ENCODE measurements at places on chromosomes 16 and 17. TPM values are rescaled to one million over a fixed set of nuclear protein-coding genes. Genes with fewer than 3 reads are reported as not detected.

- no peak overlapping the region for H3K27ac ChIP-seq
- DNase-seq: no peak
- H3K36me3 ChIP-seq: no peaks in the 10 kb centered on the region
- H3K4me1 ChIP-seq: peaks cover 12% of the 10 kb centered on the region
- H3K27me3 ChIP-seq: no peaks in the 10 kb centered on the region
- H3K4me3 ChIP-seq: no peak overlapping the region
Measured at GRCh38 chr16:87461466-87461991, 31.3 kb downstream of the ZCCHC14 start.

DNA sequence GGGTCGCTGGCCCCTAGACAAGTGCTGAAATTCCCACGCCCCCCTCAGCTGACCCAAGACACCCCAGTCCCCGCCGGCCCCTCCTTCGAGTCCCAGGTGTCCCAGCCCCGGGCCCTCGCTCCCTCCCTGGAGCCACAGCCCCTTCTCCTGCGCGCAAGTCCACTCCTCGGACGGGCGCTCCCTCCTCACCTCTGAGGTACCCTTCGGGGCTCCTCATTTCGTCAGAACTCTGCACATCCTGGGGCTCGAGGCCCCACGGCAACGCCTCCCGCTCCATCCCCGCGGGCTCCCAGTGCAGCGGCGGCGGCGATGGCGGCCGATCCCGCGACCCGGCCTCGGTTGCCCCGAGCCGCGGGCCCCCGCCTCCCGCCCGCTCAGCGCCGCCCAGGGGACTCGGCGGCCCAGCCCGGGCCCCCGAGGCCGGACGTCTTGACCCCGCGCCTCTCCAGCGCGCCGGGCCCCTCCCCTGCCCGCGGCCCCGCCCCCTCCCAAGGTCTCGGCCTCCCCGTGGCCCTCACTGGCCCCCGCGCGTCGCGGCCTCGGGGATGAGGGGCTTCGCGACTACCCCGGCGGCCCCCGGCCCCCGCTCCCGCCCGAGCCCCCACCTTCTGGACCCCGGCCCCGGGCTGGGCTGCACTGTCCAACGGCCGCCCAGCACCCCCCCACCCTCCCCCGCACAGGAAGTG is at the start of gene ZNF768:
Gene ZNF768, minus strand, starts transcription at position 430 of the 686 bp plus-strand sequence. Its CDS starts 153 bp downstream, at position 277.
- no peak for DNase-seq
- H3K27ac ChIP-seq: peak within 1 kb of the TSS; percentile 54
- peak within 1 kb of the TSS; percentile 86 for H3K4me3 ChIP-seq
- no peaks in the 10 kb centered on the region for H3K27me3 ChIP-seq
- peaks cover 32% of the 10 kb centered on the region for H3K4me1 ChIP-seq

GRCh38 chr16:84380405-84380804 is 12.1 kb downstream of the ATP2C2 start:
- no peak overlapping the region for H3K27ac ChIP-seq
- H3K4me1 ChIP-seq: peaks cover 2% of the 10 kb centered on the region
- H3K4me3 ChIP-seq: no peak overlapping the region
- H3K27me3 ChIP-seq: no peaks in the 10 kb centered on the region
- no peaks in the 10 kb centered on the region for H3K36me3 ChIP-seq

- H3K4me1 ChIP-seq: no peaks in the 10 kb centered on the region
- no peaks in the 10 kb centered on the region for H3K27me3 ChIP-seq
- peaks cover 51% of the 10 kb centered on the region for H3K36me3 ChIP-seq
- no peak overlapping the region for H3K27ac ChIP-seq
- no peak for DNase-seq
Measured at GRCh38 chr16:30755955-30756780, 5.7 kb downstream of the CFAP119 start.

- H3K4me3 ChIP-seq: no peak overlapping the region
- no peaks in the 10 kb centered on the region for H3K27me3 ChIP-seq
- no peak overlapping the region for H3K27ac ChIP-seq
- no peaks in the 10 kb centered on the region for H3K36me3 ChIP-seq
- DNase-seq: peak; percentile 42
Measured at GRCh38 chr17:62109378-62109902, 44.4 kb upstream of the MED13 start.

DNA sequence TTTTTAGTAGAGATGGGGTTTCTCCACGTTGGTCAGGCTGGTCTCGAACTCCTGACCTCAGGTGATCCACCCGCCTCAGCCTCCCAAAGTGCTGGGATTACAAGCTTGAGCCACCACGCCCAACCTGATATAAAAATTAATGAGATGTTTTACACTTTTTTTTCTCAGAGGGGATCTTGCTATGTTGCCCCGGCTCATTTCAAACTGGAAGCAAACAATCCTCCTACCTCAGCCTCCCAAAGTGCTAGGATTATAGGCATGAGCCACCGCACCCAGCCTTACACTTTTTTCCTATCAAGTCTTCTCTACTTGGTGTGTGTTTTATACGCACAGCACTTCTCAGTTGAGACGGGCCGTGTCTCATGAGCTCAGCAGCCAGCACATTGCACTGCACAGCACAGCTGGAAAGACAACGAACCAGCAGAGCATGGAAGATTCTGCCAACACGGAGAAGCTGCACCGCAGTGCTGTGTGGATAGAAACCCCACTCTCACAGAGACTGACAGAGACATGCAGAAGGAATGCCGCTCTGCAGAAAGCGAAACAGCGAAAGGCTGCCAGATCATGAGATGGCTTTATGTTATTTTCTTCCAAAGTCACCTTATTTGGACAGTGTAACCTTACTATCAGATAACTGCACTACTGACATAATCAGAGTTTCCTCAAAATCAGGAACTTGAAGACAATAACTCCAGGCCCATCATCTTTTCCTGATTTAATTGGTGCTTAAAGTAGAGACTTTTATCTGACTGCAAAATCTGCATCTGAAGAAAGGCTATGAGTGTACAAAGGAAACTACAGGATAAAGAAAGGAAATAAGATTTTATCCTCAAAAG is 6.5 kb upstream of the QRICH2 start:
- no peaks in the 10 kb centered on the region for H3K27me3 ChIP-seq
- H3K4me3 ChIP-seq: no peak overlapping the region
- no peak for DNase-seq
- H3K4me1 ChIP-seq: no peaks in the 10 kb centered on the region
- H3K27ac ChIP-seq: no peak overlapping the region

DNA sequence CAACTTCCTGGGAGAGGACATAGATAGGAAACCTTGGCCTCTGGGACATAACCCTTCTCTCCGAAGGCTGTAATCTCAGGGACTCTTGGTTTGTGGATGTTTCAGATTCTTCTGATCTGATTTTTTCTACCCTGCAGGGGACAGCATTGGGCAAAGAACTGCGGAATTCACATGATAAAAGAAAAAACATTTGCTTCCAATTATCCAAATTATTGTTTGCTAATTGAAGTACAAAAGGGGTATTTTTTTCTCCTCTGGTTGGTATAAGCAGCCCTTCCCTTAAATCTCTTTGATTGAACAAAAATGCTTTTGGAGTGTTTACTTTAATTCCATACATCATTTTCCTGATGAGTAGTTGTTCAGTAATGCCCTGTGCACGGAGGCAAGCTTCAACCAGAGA is 251.7 kb upstream of the IRX3 start:
- H3K4me1 ChIP-seq: no peaks in the 10 kb centered on the region
- H3K27ac ChIP-seq: no peak overlapping the region
- no peak overlapping the region for H3K4me3 ChIP-seq
- no peaks in the 10 kb centered on the region for H3K36me3 ChIP-seq

DNA sequence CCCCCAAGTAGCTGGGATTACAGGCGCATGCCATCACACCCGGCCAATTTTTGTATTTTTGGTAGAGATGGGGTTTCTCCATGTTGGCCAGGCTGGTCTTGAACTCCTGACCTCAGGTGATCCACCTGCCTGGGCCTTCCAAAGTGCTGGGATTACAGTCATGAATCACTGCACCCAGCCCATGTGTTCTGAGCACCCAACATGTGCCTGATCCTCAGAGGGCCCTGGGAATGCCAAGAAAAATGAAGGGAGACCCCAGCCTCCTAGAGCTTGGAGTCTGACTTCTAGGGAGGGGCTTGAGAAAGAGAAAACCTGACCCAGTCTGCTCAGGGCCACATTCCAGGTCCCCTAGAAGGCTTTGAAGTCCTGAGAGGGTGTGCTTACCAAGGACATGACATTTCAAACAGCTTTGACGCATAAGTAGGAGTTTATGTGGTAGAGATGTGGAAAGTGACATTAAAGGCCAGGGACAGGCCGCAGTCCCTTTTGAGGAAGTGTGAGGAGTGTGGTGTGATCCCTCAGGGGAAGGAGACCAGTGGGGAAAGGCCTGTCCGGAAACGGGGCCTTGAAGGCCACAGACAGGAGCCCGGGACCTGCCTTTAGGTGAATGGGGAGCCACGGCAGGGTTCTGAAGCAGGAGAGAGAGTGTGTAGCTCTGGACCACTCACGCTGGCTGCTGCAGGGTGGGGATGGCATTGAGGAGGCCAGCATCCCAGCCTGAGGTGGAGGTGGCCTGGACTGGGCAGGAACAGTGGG is 1.1 kb upstream of the CCL22 start:
- H3K4me1 ChIP-seq: no peaks in the 10 kb centered on the region
- peaks cover 7% of the 10 kb centered on the region for H3K27me3 ChIP-seq
- no peak overlapping the region for H3K4me3 ChIP-seq
- H3K27ac ChIP-seq: no peak overlapping the region
- no peak for DNase-seq

GRCh38 chr16:73058616-73059409 is 10.9 kb upstream of the ZFHX3 start:
- H3K27ac ChIP-seq: no peak overlapping the region
- H3K4me1 ChIP-seq: peaks cover 17% of the 10 kb centered on the region
- H3K27me3 ChIP-seq: peaks cover 30% of the 10 kb centered on the region
- H3K36me3 ChIP-seq: no peaks in the 10 kb centered on the region
- peak overlapping the region; percentile 58 for H3K4me3 ChIP-seq

- no peak for DNase-seq
- H3K36me3 ChIP-seq: no peaks in the 10 kb centered on the region
- no peaks in the 10 kb centered on the region for H3K27me3 ChIP-seq
- H3K4me3 ChIP-seq: no peak overlapping the region
- no peaks in the 10 kb centered on the region for H3K4me1 ChIP-seq
Measured at GRCh38 chr16:25481636-25482035, 210.1 kb upstream of the HS3ST4 start.

DNA sequence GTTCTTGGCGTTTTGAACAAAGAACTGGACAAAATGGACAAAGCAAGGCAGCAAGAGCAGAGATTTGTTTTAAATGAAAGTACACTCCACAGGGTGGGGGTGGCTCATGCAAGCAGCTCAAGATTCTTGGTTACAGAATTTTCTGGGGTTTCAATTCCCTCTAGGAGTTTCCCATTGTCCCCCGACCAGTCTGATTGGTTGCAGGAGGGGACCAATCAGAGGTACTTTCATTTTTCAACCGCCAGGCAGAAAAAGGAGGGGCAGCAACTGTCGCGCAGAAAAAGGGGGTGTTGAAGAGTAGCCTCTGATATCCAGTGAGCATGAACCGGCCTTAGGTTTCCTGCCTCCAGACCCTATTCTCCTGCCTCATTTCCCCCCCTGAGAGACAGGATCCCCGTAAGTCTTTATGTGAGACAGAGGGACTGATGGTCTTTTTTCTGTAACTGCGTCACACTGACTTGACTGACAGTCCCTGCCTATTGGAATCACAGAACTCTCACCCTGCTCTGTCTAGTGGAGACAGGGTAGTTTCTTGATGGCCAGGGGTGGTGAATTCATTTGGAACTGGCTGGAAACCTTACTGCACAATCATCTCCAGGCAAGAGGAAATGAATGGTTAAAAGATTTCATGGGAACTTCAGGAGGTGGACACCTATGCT is 59.4 kb upstream of the ALOX12 start:
- no peaks in the 10 kb centered on the region for H3K27me3 ChIP-seq
- no peak for DNase-seq
- H3K36me3 ChIP-seq: no peaks in the 10 kb centered on the region
- H3K4me3 ChIP-seq: peak overlapping the region; percentile 32
- peaks cover 4% of the 10 kb centered on the region for H3K4me1 ChIP-seq
- H3K27ac ChIP-seq: peak overlapping the region; percentile 70

DNA sequence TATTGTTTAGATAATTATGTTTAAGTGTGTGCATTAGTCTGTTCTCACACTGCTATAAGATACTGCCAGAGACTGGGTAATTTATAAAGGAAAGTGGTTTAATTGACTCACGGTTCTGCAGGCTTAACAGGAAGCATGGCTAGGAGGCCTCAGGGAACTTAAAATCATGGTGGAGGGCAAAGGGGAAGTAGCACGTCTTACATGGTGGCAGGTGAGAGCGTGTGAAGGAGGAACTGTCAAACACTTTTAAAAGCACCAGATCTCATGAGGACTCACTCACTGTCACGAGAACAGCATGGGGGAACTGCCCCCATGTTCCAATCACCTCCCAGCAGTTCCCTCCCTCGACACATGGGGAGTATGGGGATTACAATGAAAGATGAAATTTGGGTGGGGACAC is 203.5 kb upstream of the GOT2 start:
- no peaks in the 10 kb centered on the region for H3K27me3 ChIP-seq
- H3K4me3 ChIP-seq: no peak overlapping the region
- no peaks in the 10 kb centered on the region for H3K36me3 ChIP-seq

DNA sequence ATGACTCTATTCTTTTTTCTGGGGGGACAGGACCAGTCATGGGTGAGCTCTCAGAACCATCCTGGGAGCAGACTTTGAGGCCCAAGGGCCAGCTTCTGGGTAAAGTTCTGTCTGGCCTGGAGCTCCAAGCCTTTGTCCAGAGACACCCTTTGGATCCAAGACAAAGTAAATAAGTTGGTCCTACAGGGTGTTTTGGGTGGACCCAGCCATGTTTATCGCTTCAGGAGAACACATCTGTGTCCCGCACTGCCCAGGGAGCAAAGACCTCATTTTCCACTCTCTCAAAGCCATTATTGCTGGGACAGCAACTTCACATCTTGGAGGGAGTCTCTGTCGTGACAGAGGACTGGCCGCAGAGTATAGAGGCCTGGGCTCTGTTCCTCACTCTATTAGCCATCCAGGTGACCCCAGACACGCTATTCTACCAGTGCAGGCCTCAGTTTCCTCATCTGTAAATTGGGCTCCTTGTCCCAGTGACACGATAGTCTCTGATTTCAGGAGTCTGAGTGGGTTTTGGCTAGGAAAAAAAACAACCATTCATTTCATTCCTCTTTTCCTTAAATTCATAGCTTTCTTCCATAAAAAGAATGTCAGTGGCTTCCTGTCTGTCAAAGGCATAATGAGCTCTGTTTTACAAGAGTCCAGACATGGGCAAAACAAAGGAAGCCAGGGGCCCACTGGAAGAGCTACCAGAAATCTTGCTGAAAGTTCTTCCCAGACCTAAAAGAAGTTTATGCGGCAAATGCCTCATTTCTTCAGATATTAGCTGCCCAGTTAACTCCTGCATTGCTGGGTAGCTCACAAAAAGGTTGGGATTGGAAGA is 62.4 kb downstream of the PECAM1 start:
- no peaks in the 10 kb centered on the region for H3K27me3 ChIP-seq
- no peak for DNase-seq
- no peak overlapping the region for H3K4me3 ChIP-seq
- H3K27ac ChIP-seq: no peak overlapping the region
- H3K36me3 ChIP-seq: peaks cover 18% of the 10 kb centered on the region

- H3K36me3 ChIP-seq: no peaks in the 10 kb centered on the region
- H3K27ac ChIP-seq: no peak overlapping the region
- no peak overlapping the region for H3K4me3 ChIP-seq
- H3K4me1 ChIP-seq: peaks cover 7% of the 10 kb centered on the region
- H3K27me3 ChIP-seq: peaks cover 5% of the 10 kb centered on the region
Measured at GRCh38 chr17:39750131-39751015, 12.6 kb downstream of the GRB7 start.

- no peak overlapping the region for H3K4me3 ChIP-seq
- no peaks in the 10 kb centered on the region for H3K36me3 ChIP-seq
- no peak for DNase-seq
- H3K27ac ChIP-seq: no peak overlapping the region
- no peaks in the 10 kb centered on the region for H3K4me1 ChIP-seq
- no peaks in the 10 kb centered on the region for H3K27me3 ChIP-seq
Measured at GRCh38 chr16:1903845-1904840, 14.1 kb downstream of the HS3ST6 start.

The MVD gene
- 64.7 TPM for total RNA-seq

The ARL6IP1 gene
- 89.5 TPM for total RNA-seq

The FKBP10 gene
- total RNA-seq: 0.49 TPM

The TMEM100 gene
- not detected for total RNA-seq

The HSF4 gene
- 39.1 TPM for total RNA-seq

The SEPTIN1 gene
- total RNA-seq: 229 TPM

The TBC1D24 gene
- 10.7 TPM for total RNA-seq
